ENCODE measurements at places on chromosomes 3 and 15.

DNA sequence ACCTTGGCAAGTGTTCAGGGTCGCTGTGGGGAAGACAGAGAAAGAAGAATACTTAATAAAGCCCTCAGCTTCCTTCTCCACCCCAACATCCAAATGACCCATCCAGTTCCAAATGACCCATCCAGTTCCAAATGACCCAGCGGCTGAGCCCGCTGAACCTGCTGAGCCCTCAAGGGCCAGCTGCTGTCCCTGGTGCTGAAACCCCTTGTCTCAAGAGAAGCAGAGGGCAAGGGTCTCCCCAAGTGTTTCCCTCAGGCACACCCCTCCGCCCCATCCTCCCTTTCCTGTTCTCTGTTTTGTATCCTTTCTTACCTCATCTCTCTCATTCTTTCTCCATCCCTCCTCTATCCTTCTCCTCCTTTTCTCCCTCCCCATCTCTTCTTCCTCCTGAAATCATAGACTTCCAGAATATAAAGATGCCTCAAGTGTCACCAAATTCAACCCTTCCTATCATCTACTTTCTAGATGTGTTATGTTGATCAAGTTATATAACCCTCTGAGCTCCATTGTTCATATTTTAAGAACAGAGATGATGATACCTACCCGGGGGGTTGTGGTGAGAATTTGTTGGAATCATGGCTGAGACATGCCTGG, 29.0 kb downstream of the CCDC33 start:
- DNase-seq = peak; percentile 42

- peak; percentile 87 for DNase-seq
Observed at GRCh38 chr3:72274493-72275330, 489.8 kb upstream of the PROK2 start.

- no peak for DNase-seq
Observed at GRCh38 chr3:54668236-54668635, 259.6 kb downstream of the LRTM1 start.

DNA sequence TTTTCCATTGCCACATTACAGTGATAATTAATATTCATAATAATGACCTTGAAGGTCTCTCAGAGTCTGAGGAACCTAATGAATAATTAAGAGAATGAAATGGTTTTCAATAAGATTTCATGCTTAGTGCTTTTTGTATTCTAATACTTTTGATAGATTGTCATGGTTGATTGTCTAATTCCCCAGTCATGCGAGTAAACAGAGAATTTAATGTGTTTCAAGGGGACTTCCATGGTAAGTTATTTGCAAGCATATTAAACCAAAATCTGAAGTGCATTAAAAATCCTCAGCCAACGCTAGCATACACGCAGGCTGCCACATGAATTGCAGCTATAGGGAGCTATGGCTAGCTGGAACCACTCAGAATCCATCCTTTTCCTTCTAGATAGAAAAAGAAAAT, 18.9 kb upstream of the ANO10 start:
- DNase-seq = no peak

GRCh38 chr3:139940622-139941021, 5.6 kb downstream of the CLSTN2 start:
- DNase-seq = no peak

DNA sequence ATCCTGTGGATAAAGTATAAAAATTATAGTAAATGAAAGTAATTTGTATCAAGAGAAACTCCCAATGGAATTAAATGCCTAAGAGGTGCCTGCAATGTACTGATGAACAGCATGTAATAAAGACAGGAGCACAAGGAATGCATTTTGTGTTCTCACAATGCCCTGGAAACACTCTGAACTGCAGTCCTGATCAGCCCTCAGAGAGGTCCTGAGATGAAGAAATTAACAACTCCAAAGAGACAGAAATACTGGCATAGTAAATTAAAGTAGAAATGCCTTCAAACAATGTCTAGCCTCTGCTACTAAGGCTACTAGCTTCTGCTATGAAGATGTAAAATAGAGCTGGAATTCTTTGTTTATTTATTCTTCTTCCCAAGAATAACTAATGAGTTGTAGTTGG, 59.9 kb downstream of the CFAP20DC start:
- DNase-seq = peak; percentile 30

DNA sequence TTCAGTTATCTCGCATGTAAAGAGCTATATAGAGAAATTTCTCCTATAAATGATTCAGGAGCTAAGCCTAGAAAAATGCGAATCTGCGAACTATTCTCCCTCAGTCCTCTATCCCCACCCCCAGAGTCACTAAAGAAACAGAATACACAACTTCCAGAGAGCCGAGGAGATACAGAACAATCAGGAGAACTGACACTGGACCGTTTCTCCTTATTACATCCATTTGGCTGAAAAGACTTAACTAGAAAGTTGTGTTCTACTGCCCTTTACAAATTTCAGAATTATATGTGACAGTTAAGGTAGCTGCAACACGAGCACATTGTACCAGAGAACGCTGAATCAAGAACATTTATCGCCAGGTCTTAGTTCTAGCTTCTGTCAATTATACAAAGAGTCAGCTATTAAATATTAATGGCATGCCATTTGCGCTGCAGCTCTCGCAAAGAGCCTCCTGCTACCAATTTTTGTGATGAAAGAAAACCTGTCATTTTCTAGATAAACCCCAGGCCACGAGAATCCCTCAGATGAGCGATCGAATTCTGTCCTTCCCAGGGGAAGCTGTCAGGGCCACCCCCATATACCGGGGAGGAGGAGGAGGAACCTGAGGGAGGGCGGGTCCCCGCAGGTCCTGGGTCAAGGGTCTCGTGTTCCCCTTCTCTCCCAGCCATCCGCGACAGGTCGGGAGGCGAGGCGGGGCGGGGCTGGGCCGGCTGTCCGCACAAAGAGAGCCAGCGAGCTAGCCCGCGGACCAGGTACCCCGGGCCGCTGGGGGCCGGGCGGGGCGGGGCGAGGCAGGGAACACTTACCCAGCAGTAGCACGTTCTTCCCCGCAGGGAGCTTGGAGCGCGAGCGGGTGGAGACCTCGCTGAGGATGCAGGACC, 878 bp downstream of the DYNC1LI1 start:
- peak; percentile 70 for DNase-seq

GRCh38 chr3:40582401-40583027, 57.8 kb downstream of the ZNF621 start:
- DNase-seq = no peak

DNA sequence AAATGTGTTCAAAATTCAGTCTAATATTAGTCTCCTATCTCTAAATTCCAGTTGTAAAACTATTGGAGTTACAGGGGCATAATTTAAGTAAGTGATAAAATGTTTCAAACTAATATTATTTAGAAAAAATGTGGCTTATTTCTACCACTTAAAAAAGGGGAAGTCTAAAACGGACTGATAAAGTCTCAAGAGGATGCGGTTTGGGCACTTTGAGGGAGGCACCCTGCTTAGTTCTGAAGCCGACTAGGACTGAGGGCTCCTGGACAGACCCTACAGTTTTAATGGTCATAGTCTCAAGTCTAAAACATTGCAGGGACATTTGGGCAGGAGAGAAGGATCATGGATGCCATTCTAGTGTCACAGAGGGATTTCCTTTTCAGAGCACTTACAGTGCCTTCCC, 566.3 kb downstream of the NR2F2 start:
- no peak for DNase-seq
